Esophagus squamous epithelium (tissue), 5 donors: ENCODE measurements at places on chromosomes 2 and 18.

- no peak for DNase-seq
Measured at GRCh38 chr2:30267161-30267975, 36.0 kb downstream of the LBH start.

DNA sequence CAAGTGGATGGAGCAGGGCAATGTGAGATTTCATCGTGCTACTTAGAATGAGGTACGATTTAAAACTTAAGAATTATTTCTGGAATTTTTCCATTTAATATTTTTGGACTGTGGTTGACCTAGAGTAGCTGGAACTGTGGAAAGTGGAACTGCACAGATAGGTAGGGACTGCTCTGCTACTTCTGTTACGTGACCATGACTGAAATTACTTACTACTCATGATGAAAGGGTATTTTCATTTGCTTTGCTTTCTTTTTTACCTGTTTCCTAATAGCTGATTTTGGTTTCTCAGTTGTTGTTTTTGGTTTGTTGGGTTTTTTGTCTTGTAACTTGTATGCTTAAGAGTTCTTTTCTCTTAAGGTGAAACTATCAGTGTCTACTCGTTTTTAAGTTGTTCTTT is 11.4 kb downstream of the UBE2E3 start:
- no peak for DNase-seq

GRCh38 chr2:188068093-188068492 is 223.6 kb upstream of the GULP1 start:
- DNase-seq: no peak

DNA sequence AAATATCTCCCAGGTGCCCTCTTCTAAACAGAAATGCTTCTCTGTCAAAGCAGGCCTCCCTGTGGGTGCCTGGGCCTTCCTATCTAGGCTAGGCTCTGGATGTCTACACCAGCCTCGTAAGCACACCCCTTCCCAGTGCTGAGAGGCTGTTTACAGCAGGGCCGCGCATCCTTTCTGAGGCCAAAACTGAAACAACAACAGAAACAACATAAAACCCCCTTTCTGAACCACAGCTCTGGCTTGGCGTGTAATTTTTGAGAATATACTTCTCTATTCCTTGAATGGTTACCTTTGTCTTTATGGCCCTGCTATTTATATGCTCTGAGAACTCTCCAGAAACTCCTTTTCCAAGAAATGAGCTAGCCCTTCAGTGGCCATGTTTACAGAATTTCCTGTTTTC is 118.4 kb downstream of the BCL2L11 start:
- no peak for DNase-seq

DNA sequence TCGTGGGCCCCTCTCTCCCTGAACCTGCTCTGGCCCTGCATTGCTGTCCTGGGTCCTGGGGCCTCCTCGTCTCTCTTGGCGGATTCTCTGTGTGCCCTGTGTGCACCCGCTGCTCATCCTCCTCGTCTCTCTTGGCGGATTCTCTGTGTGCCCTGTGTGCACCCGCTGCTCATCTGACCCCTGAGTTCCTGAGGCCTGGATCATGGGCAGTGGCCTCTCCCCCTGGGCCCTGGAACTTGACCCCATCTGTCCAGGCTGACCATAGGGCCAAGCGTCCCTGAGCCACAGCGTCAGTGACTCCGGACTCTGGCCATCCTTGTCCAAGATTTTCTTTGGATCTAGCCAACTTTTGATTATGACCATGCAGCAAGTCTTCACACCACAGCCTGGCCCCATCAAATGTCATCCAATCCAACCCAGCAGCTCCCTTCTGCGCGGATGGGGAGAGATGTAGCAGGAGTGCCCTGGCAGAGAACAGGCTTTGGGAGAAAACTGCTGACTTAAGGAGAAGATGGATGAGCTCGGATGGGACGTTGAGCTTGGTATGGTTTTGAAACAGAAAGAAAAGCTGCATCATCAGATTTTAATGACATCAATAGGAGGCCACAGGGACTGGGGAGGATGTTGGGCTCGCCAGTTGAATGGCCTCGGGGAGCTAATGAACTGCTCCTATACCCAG is 455.1 kb upstream of the HS6ST1 start:
- no peak for DNase-seq

GRCh38 chr2:37997629-37998028 is 72.5 kb downstream of the RMDN2 start:
- no peak for DNase-seq

DNA sequence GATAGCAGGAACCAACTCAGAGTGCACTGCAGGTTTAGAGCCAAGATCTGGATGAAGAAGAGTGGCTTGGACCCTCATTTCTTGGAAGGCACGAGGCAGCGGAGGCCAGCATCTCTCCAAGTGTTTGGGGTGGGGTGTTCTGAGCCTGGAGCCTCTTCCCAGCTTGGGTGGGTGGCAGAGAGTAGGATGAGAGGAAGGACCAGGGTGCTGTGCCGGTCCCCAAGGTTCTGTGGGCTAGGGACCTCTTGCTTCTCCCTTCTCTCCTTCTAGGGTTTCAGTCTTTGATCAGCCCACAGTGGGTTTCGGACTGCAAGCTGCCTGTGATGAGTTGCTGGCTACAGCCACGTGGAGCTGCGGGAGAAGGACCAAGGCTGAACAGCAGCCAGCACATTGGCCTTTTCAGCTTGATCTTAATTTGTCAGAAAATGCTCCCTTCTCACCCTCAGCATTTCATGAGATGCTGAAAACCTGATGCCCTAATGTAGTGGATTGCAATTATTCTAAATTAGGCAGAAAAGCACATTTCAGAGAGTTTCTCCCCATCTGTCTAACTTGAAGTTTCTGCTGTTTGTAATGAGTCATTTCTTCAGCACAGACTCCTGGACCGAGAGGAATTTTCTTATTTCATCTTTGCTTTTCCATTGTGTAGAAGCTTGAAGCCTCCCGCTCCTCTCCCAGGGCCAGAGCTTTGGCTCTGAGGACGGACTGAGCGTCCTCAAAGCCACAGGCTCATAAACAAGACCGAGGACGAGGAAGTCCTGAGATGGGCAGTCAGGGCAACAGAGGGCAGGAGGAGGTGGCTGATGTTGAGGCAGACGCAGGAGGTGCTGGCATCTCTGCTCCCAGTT is 99.1 kb upstream of the HDAC4 start:
- no peak for DNase-seq

- DNase-seq: no peak
Measured at GRCh38 chr2:215791481-215791937, 221.8 kb downstream of the MREG start.

GRCh38 chr2:238063414-238064189 is 2.8 kb downstream of the SCLY start:
- DNase-seq: no peak

GRCh38 chr2:40405465-40405864 is 46.4 kb downstream of the SLC8A1 start:
- DNase-seq: no peak

DNA sequence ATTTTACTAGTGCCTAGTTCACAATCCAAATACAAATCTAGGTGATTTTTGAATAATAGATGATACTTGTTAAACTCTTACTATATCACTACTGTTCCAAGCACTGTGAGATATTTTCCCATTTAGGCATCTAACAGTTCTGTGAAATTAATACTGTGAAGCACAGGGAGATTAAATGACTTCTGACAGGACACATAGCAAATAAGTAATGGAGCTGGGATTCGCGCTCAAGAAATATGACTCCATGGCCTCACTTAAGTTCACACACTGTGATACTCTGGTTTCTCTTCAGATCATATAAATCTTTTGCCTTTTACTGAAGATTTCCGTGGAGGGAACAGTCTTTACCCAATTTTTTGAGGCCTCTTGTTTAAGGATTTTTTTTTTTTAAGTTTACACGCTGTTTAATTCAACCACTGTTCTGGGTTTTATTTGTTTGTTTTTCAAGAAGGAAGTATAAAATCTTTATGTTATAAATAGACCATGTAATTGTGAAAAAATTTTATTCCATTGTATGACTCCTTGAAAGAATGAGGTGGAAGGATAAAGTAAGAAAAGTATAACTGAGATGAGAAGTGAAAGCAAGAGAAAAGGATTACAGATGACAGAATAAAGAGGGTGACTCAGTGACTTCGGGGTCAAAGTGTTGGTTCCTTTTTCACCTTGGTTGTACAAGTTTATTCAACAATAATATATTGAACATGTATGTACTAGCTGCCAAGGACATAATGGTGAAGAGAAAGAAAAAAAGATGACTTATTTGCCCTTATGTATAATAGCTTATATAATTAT is 30.2 kb downstream of the RBM45 start:
- DNase-seq: no peak

DNA sequence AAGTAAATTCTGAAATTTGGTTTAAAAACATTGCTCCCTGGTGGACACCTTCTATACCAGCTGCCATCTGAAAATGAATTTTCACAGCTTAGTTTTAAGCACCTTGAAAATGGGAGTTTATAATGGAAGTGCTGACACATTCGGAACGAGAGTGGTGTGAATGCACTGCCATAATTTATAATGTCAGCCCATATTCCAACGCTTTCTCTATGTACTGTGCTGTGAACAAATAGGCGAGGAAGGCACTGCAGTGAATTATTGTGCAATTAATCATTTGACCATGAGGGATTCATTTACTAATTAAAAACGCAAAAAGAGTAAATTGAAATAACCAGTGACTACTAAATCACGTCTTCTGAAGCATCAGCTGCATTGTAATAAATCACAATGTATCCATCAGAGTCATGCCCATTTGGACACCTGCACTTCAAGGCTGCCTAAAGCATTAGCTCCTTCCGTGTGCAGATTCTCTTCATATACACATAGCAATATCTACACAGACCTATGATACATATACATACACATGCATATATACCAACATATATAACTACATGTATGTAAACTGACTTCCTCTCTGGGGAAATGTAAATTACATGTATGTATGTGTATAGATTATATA is 699.8 kb downstream of the GALR1 start:
- DNase-seq: no peak

- no peak for DNase-seq
Measured at GRCh38 chr2:121189661-121190381, 95.2 kb downstream of the TFCP2L1 start.

DNA sequence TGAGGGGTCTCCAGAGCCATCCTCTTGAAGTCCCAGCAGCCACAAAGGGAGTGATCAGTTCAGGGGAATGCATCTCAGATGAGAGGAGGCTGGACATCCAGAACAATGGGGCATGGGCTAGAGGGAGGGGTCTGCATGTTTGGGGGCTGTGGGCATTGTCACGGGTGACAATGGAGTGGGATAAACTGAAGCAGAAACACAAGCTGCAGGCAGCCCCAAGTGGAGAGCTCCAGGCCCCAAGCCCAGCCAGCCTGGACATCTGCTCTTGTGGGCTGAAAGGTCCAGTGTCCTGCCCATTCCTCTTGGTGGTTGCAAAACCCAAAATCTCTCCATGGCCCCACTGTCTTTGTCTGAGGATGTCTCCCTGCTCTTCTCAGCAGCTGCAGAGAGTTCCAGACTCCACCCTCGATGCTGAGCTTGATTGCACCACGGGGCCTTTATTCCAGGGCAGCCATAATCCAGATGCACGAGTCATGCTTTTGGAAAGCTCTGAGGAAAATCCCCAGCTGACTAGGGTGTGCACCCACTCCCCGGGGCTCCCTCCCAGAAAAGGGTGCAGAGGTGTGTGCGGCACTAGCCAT is 149.4 kb downstream of the TNS1 start:
- no peak for DNase-seq

GRCh38 chr18:25669741-25670140 is 317.8 kb upstream of the ZNF521 start:
- no peak for DNase-seq

GRCh38 chr18:75582406-75582821 is 154.9 kb upstream of the SMIM21 start:
- no peak for DNase-seq

GRCh38 chr2:102717308-102718018 is 44.4 kb upstream of the TMEM182 start:
- no peak for DNase-seq

- no peak for DNase-seq
Measured at GRCh38 chr2:54677476-54678265, 45.8 kb upstream of the EML6 start.

DNA sequence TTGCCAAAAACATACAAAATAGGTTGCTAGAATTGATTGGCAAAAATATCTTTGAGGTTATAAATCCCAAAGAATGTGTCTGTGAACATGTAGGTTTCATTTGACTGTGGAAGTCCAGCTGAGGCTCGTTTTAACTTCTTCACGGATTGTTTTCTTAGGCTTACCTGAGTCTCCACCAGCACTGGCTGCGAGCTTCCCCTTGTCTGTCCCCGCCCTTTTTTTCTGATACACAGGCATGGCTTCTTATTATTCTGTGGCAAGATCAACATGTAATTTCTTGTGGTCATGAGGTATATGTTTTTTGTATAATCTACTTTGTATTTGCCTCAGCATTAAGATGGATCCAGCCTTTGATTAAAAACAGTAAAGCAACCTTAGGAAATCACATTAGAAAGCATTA is 7.2 kb upstream of the SLC40A1 start:
- DNase-seq: no peak

GRCh38 chr2:240129731-240130392 is 6.2 kb downstream of the COPS9 start:
- no peak for DNase-seq

GRCh38 chr18:71958605-71959004 is 585.5 kb downstream of the CBLN2 start:
- DNase-seq: no peak

GRCh38 chr2:195498839-195499490 is 158.1 kb upstream of the SLC39A10 start:
- DNase-seq: no peak

- no peak for DNase-seq
Measured at GRCh38 chr2:45813003-45813941, 161.8 kb downstream of the PRKCE start.

GRCh38 chr18:22528291-22528690 is 110.6 kb upstream of the CTAGE1 start:
- DNase-seq: no peak

DNA sequence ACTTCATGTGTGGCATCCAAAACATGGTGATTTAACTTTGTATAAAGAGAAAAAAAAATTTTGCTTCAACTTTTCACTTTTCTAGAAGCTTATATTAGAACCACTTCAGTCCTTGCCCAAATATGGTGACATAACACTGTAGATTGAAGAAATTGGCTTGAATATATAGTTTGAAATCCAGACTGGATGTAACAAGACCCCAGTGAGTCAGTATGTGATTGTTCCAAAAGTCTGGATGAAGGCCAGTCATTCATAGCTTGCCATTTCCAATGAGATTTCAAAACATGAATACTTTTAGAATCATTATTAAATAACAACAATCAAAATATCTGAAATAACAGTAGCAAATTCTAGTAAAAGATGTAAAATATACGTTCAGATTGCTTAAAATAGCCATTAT is 104.8 kb upstream of the FN1 start:
- DNase-seq: no peak

- DNase-seq: no peak
Measured at GRCh38 chr2:11305338-11305737, 39.1 kb downstream of the ROCK2 start.

GRCh38 chr2:3754795-3755194 is 51.4 kb downstream of the DCDC2C start:
- no peak for DNase-seq

- DNase-seq: no peak
Measured at GRCh38 chr18:28404694-28405093, 227.8 kb upstream of the CDH2 start.

GRCh38 chr18:63298400-63299365 is 20.9 kb downstream of the BCL2 start:
- no peak for DNase-seq
